Activated naive CD4-positive, alpha-beta T cell treated with anti-CD3 and anti-CD28 coated beads for 36 hours (primary cell): ENCODE measurements at places on chromosomes 4 and X.

DNA sequence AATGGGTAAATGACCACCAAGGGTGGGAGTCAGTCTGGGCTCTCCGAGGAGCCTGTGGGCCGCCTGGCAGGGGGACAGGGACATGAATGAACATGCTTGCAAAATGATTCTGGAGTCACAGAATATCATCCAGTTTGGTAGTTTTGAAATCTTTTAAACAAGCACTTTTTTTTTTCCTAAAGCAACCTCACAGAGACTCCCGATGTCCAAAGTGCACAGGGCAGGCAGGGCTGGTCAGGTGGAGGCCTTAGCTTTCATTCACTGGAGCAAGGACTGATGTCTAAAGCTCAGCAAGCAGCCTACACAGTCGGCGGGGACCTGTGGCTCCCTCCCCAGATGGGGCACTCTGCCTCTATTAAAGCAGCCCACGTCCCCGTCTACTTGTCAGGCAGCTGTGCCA lies 402.9 kb downstream of the PPP1R2C start:
- DNase-seq, result no peak

DNA sequence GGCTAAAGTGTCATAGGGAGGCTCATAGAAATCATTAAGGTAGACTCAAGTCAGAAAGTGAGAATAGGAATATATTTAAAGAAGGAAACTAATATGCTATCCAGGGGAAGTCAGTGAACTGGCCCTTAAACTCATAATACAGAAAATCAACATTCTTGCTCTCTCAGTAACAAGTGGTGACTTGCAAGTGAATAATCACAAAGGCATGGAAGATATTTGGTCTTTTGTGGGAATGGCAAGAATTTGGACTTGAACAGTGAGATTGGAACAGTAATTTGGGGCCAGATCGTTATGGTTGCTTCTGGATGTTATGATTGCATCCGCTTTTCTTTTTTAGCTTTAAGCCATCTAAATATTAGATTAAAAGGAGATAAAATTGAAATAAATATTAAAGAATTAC lies 103.8 kb downstream of the TBC1D19 start:
- no peak for DNase-seq

GRCh38 chrX:53116101-53116500 lies 22.2 kb downstream of the KANTR start:
- DNase-seq, result no peak

DNA sequence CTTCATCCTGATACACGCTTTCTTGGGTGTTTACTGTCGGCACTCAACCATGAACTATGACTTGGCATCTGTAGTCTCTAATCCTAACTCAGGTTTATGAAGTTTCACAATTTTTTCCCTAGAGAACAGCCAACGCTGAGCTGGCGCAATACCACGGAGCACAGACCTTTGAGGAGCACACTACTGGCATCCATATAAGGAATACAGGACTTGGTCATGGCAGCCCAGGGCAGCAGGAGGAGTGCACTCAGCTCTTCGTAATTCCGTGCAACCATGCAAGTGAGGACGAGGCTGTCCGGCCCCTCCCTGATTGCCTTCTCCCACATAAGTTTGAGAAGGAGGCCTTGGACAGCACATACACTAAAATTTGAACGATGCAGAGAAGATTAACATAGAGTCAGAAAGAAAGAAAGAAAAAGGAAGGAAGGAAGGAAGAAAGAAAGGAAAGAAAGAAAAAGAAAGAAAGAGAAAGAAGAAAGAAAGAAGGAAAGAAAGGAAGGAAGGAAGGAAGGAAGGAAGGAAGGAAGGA lies 41.0 kb upstream of the PDLIM5 start:
- no peak for DNase-seq
